Hematopoietic multipotent progenitor cell (in vitro differentiated cells): ENCODE measurements at places on chromosomes 7 and 10.

- no peak for DNase-seq
These were observed 176.4 kb downstream of the XPNPEP1 start for GRCh38 chr10:109746861-109747260.

- DNase-seq, result no peak
These were observed 517 bp downstream of the ITGB1 start for GRCh38 chr10:32957341-32958084.

DNA sequence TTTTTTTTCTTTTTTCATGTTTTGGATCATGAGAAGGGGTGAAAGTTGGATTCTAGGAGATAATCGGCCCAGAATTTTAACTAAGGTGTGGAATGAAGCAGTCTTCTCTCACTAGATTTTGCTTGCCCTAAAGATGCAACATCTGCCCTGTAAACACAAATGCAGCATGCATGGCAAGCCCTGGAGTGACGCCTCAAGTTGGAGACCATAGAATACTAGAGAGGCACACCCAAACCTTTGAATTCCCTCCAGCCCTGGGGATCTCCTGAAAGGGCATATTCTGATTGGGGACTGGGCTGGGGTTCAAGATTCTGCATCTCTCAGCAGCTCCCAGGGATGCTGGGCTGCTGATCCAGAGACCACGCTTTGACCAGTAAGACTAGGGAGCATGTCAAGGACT lies 127.7 kb upstream of the PRR15 start:
- DNase-seq, result no peak

DNA sequence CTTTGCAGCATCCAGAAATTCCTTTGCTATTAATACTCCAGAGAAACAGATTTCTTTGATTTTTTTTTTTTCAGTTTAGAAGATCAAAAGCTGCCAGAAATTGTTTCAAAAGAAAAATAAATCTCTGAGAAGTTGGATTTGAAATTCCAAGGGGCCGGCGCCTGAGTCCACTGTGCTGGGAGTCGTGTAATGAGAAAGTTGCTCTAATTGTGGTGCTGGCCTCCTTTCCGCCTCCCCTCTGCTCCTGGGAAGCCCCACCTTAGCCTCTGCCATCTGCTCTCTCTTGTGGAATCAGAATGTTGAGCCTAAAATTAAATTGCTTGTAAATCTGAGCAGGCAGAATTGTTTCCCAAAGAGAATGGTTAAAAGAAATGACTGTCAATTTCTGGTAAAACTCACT lies 93.3 kb downstream of the EMX2 start:
- no peak for DNase-seq

- DNase-seq, result no peak
These were observed 149.3 kb upstream of the IMMP2L start for GRCh38 chr7:111711426-111712065.
